Fibroblast of upper back skin (primary cell): ENCODE measurements at places on chromosomes 3 and 15.

DNA sequence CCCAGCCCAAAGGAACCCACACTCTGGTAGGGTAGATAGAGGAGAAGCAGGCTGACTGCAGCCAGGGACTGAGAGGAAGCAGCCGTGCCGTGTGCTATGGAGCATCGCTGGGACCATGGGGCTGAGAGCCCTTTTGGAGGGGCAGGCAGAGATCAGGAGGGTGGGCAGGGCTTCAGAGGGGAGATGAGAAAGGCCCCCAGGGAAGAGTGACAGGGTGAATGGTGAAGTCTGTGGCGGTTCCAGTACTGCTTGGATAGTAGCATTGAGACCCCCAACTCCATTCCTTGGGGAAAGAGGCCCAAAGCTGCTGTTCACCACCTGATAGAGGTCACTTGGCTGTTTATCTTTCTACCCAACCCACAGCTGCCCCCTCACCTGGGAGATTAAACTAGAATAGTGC lies 80.0 kb upstream of the MRPS22 start:
- DNase-seq = no peak

GRCh38 chr3:64848822-64849221 lies 161.0 kb upstream of the ADAMTS9 start:
- no peak for DNase-seq

DNA sequence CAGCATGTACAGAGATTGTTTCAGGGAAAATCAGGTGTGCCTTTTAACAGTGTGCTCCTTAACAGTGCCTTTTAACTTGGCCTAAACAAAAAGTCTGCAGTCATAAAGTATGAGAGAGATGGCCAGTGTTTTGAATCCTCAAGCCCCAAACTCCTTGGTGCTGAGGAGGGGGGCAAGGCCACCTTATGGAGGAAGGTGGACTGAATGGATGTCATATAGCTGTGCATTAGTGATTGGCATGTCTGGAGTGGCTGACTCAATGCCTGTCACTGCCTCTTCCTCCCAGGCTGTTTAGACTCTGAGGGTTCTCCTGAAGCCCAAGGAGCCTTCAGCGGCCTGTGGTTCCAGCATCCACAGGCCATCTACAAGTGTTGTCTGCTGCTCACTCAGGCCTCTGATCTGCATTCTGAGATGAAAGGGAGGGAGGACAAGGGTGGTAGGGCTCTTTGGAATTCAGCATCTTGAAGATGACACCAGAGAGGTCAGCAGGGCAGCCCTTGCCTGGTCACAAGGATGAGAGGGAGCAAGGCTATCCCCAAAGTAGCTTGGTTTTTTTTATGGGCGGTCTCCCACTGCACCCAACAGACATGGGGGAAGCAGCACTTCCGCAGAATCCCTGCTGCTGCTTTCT lies 1.5 kb downstream of the FOXL2NB start:
- DNase-seq = no peak

DNA sequence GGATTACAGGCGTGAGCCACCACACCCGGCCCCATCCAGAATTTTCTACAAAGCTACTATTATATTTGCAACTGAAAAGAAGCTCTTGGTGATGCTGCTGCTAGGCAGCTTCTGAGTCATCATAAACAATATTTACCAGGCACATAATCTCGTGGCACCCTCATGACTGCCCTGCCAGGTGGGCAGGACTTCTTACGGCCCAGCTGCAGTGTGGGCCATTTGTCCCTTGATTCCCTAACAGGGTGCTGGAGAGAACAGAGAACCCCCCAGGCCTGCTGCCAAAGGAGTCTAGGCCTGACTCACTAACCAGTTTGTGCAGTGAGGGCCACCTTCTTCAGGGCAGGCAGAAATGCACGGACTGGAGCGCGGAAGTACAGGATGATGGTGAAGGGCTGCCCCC lies 4.9 kb downstream of the EPB42 start:
- DNase-seq = no peak
